Activated CD4-positive, alpha-beta T cell treated with anti-CD3 and anti-CD28 coated beads, Interleukin-2, Interleukin-4, amounts not matched to agents 100 ng/mL and 50 ng/mL, durations not matched to agents 16 hours and 8 hours (primary cell): ENCODE measurements at places on chromosomes 3 and 15.

GRCh38 chr3:10081871-10082270 lies 26.2 kb downstream of the FANCD2OS start:
- no peak for DNase-seq

- DNase-seq = no peak
These were observed 1029.8 kb downstream of the ROBO1 start for GRCh38 chr3:78737988-78738387.

DNA sequence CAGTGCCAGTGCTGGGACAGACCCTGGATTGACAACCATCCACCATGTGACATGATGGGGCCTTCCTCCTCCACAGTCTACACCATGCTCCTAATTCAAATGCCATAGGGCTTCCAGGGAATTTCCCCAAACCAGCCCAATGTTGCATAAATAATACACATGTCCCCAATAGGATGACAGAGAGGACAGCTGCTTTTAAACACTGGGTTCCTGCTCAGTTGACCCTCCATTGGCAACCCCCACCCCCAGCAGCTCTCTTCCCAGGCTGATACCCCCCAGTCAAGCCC lies 28.3 kb upstream of the ATP2B2 start:
- DNase-seq = no peak

GRCh38 chr15:92417716-92418115 lies 24.0 kb downstream of the ST8SIA2 start:
- no peak for DNase-seq

DNA sequence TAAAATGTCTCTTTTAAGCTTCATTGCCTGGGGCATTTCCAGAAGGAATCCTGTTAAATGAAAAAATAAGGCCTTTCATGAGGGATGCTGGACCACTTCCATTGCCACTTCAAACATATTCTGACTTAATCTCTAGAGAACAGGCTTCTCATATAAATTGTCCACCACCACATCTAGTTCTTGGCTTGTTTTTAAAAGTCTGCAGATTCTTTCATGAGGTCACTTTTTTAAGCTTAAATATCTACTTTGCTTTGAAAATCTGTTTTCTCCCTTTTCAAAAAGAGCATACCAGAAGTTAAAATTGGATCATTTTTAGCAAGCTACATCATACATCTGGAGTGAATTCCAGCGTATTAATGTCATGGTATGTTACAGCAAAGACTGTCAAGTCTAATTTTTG lies 131.6 kb downstream of the C3orf70 start:
- no peak for DNase-seq

- DNase-seq = no peak
These were observed 677.1 kb upstream of the NR2F2 start for GRCh38 chr15:95653361-95653805.

DNA sequence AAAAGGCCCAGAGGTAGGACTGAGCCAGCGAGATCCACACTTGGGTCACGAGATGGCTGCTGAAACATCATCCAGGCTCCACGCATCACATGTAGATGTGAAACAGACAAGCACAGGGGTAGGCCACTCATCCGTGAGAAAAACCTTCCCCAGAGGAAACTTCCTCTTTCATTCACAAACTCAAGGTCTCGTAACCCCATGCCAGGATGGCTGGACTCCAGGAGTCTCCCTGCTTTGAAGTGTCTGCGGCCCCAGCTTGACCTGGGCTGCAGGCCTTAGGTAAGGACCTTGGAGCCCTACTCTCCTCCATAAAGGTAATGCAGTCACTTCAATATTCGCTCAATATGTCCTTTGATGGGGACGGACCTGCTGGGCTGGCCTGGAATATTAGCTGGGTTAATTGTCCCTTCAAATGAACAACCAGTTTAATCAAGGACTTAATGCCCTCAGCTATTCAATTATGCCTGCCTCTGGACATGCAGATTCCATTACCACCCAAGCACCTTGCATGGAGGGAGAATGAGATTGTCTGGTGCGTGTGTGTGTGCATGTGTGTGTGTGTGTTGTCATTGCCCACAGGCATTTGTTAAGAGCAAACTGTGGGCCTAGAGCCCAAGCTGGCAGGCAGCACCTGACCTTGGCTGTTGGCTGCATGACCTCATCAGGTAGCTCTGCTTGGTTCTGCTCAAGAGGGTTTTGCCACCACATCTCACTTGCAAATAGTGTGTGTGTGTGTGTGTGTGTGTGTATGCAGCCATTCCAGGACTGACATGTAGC lies 186.9 kb upstream of the TLE3 start:
- no peak for DNase-seq

- DNase-seq = no peak
These were observed 210.6 kb upstream of the GADL1 start for GRCh38 chr3:31105011-31105410.

- DNase-seq = no peak
These were observed 438 bp downstream of the SHOX2 start for GRCh38 chr3:158105710-158106253.

GRCh38 chr15:81843226-81843625 lies 202.6 kb downstream of the MEX3B start:
- DNase-seq = no peak

- DNase-seq = no peak
These were observed 91.2 kb downstream of the FILIP1L start for GRCh38 chr3:100023150-100023549.

- DNase-seq = no peak
These were observed 39.8 kb downstream of the CHDH start for GRCh38 chr3:53806182-53807116.
